Gastrocnemius medialis (tissue), 4 donors: ENCODE measurements at places on chromosomes 4 and X. TPM values are rescaled to one million over a fixed set of nuclear protein-coding genes. Genes with fewer than 3 reads are reported as not detected.

GPC4 gene
- total RNA-seq, result 14.9 TPM

MAOA gene
- total RNA-seq, result 184 TPM

KIT gene
- total RNA-seq, result 1.4 TPM

TMEM131L gene
- 9.8 TPM for total RNA-seq

GSPT2 gene
- 1.4 TPM for total RNA-seq

REELD1 gene
- not detected for total RNA-seq

CSAG3 gene
- total RNA-seq, result not detected

DMRTC1 gene
- total RNA-seq, result not detected

STS gene
- 2.3 TPM for total RNA-seq

PDE6B gene
- total RNA-seq, result not detected

ANXA5 gene
- 103 TPM for total RNA-seq

TLR2 gene
- 4.4 TPM for total RNA-seq

IL13RA2 gene
- total RNA-seq, result not detected
